ENCODE measurements at places on chromosomes 2 and 18.

DNA sequence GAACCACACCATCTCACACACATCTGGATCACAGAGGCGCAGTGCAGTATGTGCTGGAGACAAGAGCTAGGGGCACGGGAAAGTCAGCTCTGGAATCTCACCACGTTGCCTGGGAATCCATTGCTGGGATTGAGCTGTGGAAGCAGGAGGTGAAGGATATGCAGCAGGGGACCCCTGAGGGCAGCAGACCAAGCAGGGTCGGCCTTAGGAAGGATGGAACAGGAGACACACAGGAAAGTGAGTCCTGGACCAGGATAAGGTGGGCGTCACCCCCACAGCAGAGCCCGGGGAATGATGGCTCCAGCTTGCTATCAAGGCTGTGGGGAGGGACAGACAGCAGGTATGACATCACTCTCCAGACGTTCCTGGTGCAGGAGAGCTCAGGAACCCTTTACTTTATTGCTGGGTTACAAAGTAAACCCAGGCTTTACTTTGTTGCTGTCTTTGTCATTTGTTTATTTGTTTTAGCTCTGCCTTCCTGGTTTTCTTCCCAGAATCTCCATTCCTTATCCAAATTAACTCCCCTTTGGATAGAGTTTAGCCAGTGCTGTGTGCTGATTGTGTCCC is 329.8 kb upstream of the MYT1L start:
- DNase-seq: no peak

GRCh38 chr2:19547321-19547720 is 188.9 kb upstream of the OSR1 start:
- DNase-seq: no peak

GRCh38 chr18:48997985-48998831 is 47.4 kb upstream of the SMAD7 start:
- DNase-seq: no peak

DNA sequence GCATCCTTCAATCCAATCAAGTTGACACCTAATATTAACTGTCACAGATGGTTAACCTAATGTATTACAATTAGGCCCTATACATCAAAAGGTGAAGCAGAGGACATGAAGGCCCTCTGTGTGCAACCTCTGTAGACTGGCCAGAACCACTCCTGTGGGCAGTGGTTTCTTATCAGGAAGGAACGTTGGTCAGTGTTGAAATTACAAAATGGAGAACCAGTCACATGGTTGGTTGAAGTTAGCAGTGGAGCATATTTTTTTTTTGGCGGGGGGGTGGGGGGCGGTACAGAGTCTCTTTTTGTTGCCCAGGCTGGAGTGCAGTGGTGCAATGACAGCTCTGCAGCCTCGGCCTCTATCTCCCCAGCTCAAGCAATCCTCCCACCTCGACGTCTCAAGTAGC is 19.8 kb downstream of the RNU2-63P start:
- DNase-seq: no peak

- DNase-seq: no peak
Observed at GRCh38 chr2:18749912-18750526, 160.7 kb upstream of the NT5C1B start.

DNA sequence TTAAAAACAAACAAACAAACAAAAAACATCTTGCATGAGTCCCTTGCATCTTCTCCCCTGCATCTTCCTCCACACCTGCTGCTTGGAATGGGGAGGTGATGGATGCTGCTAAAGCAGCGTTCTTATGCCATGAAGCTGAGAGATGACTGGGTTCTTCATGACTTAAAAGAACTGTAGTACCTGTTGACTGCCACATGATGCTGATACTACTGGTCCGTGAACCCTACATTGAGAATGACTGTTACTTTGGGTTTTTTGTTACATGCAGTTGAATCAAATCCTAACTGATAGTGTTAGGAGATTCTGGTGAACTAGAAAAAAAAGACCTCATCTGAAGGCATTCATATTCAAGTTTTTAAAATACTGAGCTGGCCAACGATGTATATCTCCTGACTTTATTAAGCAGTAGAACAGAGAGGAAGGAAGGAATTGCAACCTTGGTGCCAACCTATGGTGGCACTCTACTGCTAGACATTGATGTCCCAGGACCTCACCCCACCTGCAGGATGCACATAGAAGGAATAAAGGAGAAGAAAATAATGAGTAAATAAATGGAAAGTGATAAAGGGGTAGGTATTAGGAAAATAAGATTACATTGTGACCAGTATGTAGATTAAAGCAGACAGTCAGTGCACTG is 63.2 kb upstream of the SPAG16 start:
- no peak for DNase-seq

- no peak for DNase-seq
Observed at GRCh38 chr2:134462791-134463698, 209.2 kb downstream of the MGAT5 start.

- DNase-seq: no peak
Observed at GRCh38 chr2:38850045-38850444, 25.7 kb downstream of the DHX57 start.

Measured in activated T-helper 9 cell treated with anti-CD3 and anti-CD28 coated beads, Interleukin-2, amount 50 U/mL, for 16 hours (primary cell).